ENCODE measurements at places on chromosomes 3 and 15. TPM values are rescaled to one million over a fixed set of nuclear protein-coding genes. Genes with fewer than 3 reads are reported as not detected.

- no peak for DNase-seq
Observed at GRCh38 chr3:156808025-156808424, 18.1 kb upstream of the LEKR1 start.

GRCh38 chr3:73459711-73460110, 165.0 kb downstream of the PDZRN3 start:
- no peak for DNase-seq

GRCh38 chr3:141100531-141101320, 49.6 kb downstream of the SPSB4 start:
- DNase-seq, result no peak

- no peak for DNase-seq
Observed at GRCh38 chr15:79190093-79190492, 92.4 kb upstream of the ANKRD34C start.

- DNase-seq, result no peak
Observed at GRCh38 chr3:183149915-183150750, 12.4 kb downstream of the LAMP3 start.

The TMEM207 gene
- not detected for total RNA-seq

The STAG1 gene
- 12.3 TPM for total RNA-seq

Data from HT-29 (cell line).